Islet precursor cell (in vitro differentiated cells): ENCODE measurements at places on chromosomes 12 and 14.

DNA sequence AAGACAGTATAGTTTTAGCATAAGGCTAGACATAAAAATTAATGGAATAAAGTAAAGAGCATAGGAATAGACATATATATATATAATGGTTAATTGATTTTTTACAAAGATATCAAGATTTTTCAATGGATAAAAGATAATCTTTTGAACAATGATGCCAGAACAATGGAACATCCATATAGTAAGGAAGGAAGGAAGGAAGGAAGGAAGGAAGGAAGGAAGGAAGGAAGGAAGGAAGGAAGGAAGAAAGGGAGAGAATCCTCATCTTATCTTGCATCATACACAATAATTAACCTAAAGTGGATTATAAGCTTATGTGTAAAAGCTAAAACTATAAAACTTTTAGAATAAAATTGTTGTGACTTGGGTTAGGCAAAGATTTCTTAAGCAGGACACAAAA is 9.8 kb upstream of the NELL2 start:
- no peak for DNase-seq

GRCh38 chr12:98817742-98818141 is 172.7 kb downstream of the APAF1 start:
- no peak for DNase-seq

DNA sequence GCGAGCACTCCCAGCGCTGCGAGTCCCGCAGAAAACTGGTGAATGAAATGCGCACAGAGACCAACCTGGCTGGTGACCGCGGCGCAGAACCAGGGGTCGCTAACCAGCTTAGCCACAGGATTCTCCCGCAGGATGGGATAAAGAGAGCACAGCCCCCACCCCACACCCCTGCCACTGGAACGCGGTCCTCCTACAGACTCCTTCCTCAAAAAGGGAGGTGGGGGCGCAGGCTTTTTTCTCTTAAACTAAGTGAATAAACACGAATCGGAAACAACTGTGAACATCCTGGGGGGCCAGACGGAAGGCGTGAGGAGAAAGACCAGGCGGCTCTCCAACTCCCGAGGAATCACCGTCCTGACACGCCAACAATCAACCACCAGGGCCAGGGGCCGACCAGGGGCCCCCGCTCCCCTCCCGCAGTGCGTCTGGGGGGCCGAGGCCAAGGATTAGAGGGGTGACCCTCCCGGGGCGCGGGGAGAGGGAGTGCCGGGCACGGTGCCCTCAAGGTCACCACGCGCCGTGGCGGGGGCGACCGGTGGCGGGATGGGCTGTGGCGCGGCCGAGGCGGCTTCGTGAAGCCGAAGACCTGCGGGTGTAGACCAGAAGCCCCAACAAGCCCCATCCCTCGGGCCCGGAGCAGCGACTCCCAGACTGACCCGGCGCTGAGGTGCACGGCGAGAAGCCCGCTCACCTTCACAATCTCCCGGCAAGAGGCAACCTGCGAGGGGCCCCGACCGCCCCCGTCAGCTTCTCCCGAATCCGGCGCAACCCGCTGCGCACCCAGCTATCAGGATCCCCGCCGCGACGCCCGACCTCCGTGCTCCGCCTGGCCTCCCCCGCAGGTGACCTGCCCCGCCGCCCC is 704 bp downstream of the ATP2B1 start:
- DNase-seq = peak; percentile 81

- DNase-seq = no peak
Measured at GRCh38 chr12:91513313-91513712, 330.7 kb upstream of the DCN start.

DNA sequence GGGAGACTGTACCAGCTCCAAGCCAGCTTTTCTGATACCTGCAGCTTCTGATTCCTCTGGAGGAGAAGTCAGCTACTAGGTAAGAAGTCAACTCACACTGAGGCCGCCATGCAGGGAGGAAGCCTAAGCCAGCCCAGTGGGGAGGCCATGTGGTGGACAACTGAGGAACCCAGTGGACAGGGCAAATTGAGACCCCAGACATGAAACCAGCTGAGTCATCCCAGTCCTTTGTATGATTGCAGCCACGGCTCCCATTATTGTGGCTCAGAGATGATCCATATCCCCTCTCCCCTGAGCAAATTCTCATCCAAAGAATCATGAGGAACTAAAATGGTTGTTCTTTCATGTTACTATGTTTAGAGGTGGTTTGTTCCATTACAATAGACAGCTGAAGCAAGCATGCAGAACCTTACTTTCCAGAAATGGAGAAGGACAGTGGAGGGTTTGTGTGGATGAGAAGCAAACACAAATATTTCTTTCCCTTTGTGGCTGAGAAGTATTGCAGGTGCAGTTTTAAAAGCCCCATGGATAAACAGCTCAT is 1147.3 kb upstream of the TMEM132C start:
- DNase-seq = no peak

- DNase-seq = no peak
Measured at GRCh38 chr12:43349863-43350262, 202.1 kb downstream of the ADAMTS20 start.

- DNase-seq = peak; percentile 83
Measured at GRCh38 chr12:120944645-120945217, 33.6 kb upstream of the HNF1A start.

DNA sequence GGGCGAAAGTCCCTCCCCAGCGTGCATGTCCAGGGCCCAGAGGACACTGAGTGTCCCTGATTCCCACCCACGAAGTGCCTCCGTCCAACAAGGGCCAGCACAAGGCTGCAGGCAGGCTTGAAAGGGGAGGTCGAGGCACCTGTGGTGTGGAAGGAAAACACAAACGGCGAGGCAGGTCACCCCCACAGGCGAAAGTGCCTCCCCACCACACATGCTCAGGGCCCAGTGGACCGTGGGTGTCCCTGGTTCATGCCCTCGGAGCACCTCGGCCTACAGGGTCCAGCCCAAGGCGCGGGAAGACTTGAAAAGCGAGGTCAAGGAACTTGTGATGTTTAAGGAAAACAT is 370.4 kb downstream of the ALG10 start:
- DNase-seq = peak; percentile 35

- no peak for DNase-seq
Measured at GRCh38 chr12:91113621-91114020, 2.3 kb upstream of the LUM start.

- DNase-seq = no peak
Measured at GRCh38 chr12:124497039-124497438, 70.4 kb downstream of the NCOR2 start.

GRCh38 chr14:92105893-92106142 is 564 bp downstream of the ATXN3 start:
- peak; percentile 66 for DNase-seq

DNA sequence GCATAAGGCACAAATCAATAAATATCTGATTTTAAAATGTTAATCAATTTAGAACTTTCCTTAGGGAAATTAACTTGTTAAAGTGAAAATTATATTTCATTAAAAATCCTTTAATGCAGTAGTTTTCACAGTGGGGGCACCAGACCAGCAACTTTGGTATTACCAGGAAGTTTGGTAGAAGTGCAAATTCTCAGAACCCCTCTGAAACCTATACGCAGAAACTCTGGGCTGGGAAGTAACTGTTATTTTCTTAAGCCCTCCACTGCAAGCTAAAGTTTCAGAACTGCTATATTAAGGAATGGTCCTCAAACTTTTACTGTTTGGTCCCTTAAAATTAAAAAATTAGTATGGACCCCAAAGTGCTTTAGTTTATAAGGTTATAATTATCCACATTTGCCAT is 35.7 kb downstream of the GNPTAB start:
- no peak for DNase-seq

GRCh38 chr14:102883554-102883953 is 38.9 kb upstream of the AMN start:
- DNase-seq = no peak

- DNase-seq = peak; percentile 91
Measured at GRCh38 chr14:68762953-68763764, 29.7 kb downstream of the ZFP36L1 start.

GRCh38 chr12:6896846-6897435 is 7.7 kb upstream of the LRRC23 start:
- DNase-seq = no peak

- no peak for DNase-seq
Measured at GRCh38 chr14:58367296-58367695, 28.4 kb upstream of the TOMM20L start.

DNA sequence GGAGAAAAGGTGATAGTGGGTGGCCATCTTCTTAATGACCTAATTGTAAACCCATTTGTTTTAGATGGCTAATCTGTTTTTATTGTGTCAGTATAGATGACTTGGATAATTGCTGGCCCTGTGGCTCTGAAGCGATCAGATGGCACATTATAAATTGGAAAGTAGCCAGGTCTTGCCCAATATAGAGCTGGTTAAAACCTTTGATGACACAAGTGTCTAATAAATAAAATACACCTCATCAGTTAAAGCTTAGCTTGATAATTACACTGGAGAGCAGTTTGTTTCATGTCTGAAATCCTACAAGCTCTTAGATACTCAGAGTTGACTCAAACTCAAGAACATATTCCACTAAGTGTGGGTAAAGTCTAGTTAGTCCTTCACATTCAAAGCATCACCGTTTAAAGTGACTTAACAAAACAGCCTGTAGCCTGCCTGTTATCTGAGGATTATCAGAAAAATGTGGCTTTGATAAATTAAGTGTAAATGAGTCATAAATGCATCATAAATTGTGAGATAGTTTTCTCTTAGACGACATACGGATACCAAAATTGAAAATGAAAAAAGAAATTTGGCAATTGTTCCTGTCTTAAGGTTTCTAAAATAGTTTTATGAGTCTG is 280.9 kb downstream of the LRIG3 start:
- DNase-seq = no peak

DNA sequence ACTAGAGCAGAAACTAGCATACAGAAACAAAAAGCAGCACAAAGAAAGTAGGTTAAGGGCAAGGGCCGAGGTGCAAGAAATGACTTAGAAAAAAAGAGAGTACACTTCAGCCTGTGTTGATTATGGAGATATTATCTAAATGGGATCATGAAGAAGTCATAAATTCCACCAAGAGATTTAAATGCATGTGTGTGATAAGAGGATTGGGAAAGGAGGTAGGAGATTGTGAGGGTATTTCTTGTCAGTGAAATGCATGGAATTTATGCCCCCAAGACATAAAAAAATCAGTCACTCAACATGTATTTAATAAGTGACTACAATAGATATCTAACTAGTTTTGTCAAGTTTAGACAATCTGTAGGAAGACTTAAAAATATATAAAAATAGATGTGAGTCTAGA is 976.2 kb upstream of the LRFN5 start:
- no peak for DNase-seq

GRCh38 chr14:38256533-38256840 is 594 bp upstream of the CLEC14A start:
- DNase-seq = no peak

- no peak for DNase-seq
Measured at GRCh38 chr14:58919217-58919616, 269.2 kb upstream of the DAAM1 start.

GRCh38 chr12:13599176-13599575 is 382.2 kb downstream of the GRIN2B start:
- no peak for DNase-seq

DNA sequence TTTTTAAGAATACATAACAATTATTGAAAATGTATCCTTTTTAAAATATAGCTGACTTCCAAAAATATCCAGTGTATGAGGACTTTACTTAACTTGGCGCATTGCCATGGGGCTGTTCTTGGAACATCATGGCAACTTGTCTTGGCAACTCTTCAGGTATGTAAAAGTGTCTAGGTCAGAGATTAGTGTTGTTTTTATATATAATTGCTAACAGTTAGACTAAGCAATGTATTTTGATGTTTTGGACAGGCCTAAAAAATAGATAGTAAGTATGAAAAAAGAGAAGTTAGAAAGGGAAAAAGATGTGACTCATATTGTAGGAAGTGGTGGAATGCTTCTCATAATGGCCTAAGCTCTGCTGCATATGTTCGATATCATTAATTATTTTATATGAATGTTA is 70.9 kb downstream of the MON2 start:
- no peak for DNase-seq

- peak; percentile 56 for DNase-seq
Measured at GRCh38 chr14:105077649-105077995, 12.4 kb upstream of the GPR132 start.

GRCh38 chr12:109863847-109864712 is 16.3 kb downstream of the GLTP start:
- no peak for DNase-seq

GRCh38 chr14:24924544-24924943 is 125.4 kb downstream of the STXBP6 start:
- DNase-seq = no peak

DNA sequence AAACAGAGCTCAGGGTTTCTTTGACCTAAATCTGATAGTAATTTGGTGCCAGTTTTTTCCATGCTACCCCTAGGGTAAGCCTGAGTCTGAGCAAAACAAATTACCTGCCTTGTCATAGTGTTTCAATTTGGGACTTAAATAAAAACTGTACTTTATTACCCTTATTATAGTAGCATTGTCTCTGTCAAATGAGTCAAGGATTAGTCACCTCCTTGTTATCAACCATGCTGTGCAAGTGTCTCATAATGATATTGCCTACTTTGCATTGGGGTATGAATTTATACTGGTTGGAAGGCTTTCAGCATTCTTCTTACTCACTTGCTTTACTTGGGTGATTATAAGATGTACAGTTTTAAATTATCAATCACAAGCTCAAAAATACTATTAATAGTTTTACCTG is 380.0 kb downstream of the LRFN5 start:
- no peak for DNase-seq

- DNase-seq = no peak
Measured at GRCh38 chr14:78340250-78340649, 170.1 kb downstream of the NRXN3 start.

GRCh38 chr12:57762463-57762862 is 4.4 kb downstream of the CYP27B1 start:
- no peak for DNase-seq

- DNase-seq = no peak
Measured at GRCh38 chr12:55970775-55971174, 3.1 kb upstream of the RAB5B start.

DNA sequence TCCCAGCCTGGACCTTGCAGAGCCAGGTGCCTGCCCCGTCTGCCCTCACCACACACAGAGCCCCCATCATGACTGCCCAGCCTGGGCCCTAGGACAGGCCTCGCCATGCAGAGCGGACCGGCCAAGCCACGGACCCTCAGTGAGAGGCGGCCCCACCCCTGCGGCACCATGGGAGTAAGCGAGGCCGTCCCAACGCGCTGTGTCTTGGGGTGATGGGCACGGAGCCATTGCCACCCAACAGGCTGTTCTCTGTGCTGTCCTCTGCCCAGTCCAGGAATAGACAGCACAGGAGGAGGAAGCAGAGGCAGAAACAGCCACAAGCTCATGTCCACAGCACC is 39.2 kb downstream of the GALNT9 start:
- no peak for DNase-seq

DNA sequence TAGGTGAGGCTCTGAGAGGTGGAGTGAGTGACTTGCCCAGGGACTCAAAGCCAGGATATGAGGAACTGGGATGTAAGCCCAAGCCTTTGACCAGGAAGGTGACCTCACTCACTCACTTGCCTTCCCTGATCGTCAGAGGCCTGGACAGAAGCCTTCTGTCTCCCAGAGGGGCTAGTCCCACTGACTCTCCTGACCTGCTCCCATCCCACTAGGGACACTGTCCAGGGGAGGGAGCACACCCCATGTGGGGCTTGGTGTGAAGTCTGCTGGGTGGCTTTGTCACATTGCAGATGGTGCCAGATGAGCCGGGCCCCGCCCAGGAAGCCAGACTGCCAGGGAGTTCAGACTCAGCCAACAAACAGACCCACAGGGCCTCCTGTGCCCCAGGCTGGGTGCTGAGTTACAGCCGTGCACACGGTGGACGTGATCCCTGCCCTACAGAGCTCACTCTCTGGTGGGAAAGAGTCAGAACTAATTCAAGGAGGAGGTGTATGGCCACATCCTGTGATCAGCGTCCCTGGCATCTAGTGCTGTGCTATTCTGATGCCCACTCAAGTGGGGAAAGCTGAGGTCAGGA is 28.3 kb downstream of the MMAB start:
- DNase-seq = no peak
